A549 treated with RU486 at 1 μM for 4 hours (cell line): ENCODE measurements at places on chromosomes 6 and 20. TPM values are rescaled to one million over a fixed set of nuclear protein-coding genes. Genes with fewer than 3 reads are reported as not detected.

ADGRB3 gene
- not detected in 5 replicates for total RNA-seq

CCN6 gene
- not detected in 5 replicates for total RNA-seq

IL17A gene
- not detected in 5 replicates for total RNA-seq

OR2B6 gene
- total RNA-seq: 0.20 to 0.21 TPM in 2 of 5 replicates, not detected in the others
